ENCODE measurements at places on chromosomes 1 and 21.
A peak's percentile ranks its signal among the peaks of the same experiment; 100 is the strongest.

GRCh38 chr1:151888972-151889570 is 20.2 kb downstream of the THEM4 start:
- DNase-seq: no peak

GRCh38 chr1:228471762-228472398 is 15.3 kb upstream of the RNF187 start:
- DNase-seq: no peak

DNA sequence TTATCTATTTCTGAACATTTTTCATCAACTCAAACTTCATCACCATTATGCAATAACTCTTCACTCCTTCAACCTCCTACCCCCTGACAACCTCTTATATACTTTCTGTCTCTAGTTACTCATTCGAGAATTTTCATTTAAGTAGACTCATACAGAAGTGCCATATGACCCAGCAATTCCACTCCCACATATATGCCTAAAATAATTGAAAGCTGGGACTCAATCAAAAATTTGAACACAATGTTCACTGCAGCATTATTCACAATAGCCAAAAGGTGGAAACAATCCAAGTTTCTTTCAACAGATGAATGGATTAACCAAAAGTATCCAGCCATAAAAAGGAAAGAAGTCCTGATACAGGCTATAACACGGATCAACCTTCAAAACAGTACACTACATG is 24.1 kb downstream of the COL11A1 start:
- DNase-seq: no peak

DNA sequence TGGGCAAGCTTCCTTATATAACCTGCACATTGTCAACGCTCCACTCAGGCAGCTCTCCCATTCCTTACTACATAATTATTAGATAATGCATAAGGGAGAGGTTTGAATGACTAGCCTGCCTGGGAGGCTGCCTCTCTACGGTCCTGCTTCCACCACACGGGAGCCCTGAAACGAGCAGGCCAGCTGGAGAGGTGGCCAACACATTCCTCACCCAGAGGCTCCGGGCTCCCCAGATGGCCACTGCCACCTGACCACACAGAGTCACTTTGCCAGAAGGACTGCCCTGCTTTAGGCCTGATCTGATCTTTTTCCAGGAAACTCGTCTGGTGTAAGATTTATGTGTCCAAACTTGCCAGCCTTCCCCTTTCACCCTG is 27.9 kb downstream of the HIVEP3 start:
- no peak for DNase-seq

- DNase-seq: no peak
Measured at GRCh38 chr1:93871366-93871765, 7.6 kb downstream of the DNTTIP2 start.

- DNase-seq: no peak
Measured at GRCh38 chr1:27397110-27397509, 4.7 kb downstream of the GPR3 start.

GRCh38 chr1:106439475-106439874 is 617.0 kb upstream of the PRMT6 start:
- DNase-seq: no peak

GRCh38 chr1:186869526-186870228 is 40.9 kb downstream of the PLA2G4A start:
- DNase-seq: no peak

GRCh38 chr21:26170471-26171257 is at the start of gene APP:
Gene APP (minus strand): TSS chr21:26170770. CDS start chr21:26170620, 150 bp downstream.
- peak; percentile 90 for DNase-seq

DNA sequence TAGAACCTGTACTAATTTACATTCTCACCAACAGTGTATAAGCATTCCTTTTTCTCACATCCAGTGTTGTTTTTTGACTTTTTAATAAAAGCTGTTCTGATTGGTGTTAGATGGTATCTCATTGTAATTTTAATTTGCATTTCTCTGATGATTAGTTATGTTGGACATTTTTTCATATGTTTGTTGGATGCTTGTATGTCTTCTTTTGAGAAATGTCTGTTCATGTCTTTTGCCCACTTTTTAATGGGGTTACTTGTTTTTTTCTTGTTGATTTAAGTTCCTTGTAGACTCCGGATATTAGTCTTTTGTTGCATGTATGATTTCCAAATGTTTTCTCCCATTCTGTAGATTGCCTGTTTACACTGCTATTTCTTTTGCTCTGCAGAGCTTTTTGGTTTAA is 8.0 kb downstream of the COG2 start:
- no peak for DNase-seq

- DNase-seq: no peak
Measured at GRCh38 chr1:66360285-66360724, 173.6 kb upstream of the SGIP1 start.

GRCh38 chr1:48765335-48765734 is 11.4 kb downstream of the BEND5 start:
- no peak for DNase-seq

DNA sequence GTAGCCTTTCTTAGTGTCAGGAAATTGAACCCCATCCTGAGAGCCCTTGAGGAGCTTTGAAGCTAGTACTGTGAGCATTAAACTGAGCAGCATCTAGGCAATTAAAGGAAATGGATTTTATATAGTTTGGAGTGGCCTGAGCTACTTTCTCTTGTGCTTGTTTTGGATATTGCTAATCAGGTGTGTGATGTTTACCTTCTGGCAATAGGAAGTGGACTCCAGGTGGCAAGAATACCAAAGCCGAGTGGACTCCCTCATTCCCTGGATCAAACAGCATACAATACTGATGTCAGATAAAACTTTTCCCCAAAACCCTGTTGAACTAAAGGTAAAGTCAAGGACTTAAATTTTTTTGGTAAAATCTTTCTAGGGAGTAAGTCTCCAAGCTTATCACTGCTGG is 79.4 kb downstream of the MACF1 start:
- DNase-seq: no peak

GRCh38 chr1:62962014-62962812 is 178.3 kb downstream of the ATG4C start:
- DNase-seq: no peak

GRCh38 chr1:44819196-44819607 is 10.9 kb downstream of the BTBD19 start:
- DNase-seq: no peak

GRCh38 chr1:215530401-215530984 is 36.6 kb upstream of the KCTD3 start:
- no peak for DNase-seq

- no peak for DNase-seq
Measured at GRCh38 chr1:244735404-244735803, 82.5 kb downstream of the DESI2 start.

GRCh38 chr1:31073044-31073443 is 7.5 kb upstream of the PUM1 start:
- DNase-seq: no peak

DNA sequence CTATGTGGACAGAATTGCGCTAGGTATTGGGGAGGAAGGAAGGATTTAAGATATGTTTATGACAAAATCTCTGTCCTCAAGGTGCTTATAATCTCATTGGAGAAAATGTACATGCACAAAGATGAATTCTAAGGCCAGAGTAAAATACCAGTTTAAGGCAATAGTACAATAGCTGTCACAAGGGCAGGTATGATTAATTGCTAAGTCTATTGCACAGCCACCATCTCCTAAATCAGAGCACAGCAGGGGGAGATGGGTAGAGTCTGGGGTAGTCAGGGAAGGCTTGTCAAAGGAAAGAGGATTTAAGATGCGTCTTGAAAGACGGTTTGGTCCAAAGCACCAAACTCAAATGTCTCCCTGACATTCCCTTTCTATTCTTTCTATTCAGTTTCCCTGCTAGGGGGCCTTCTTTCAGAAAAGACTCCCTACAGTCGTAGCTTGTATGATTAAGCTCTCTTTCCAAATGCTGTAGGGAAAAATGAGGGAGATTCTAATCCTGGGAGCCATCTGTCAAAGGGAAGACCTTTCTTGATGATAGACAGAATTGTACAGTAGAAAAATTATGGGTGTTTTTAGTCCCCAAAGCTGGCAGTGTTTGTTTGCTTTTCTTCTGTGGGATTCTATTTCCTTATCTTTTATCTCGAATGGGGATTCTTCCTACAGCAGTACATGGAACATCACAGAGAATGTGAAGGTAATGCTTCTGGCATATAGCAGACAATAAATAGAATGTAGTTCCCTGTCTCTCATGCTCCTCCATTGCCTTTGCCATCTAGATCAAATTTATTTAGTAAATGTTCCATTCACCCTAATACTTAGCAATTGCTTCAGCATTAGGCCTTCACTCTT is 107.6 kb upstream of the NFIA start:
- DNase-seq: no peak

GRCh38 chr1:160682983-160683865 is 28.4 kb downstream of the CD48 start:
- DNase-seq: no peak

DNA sequence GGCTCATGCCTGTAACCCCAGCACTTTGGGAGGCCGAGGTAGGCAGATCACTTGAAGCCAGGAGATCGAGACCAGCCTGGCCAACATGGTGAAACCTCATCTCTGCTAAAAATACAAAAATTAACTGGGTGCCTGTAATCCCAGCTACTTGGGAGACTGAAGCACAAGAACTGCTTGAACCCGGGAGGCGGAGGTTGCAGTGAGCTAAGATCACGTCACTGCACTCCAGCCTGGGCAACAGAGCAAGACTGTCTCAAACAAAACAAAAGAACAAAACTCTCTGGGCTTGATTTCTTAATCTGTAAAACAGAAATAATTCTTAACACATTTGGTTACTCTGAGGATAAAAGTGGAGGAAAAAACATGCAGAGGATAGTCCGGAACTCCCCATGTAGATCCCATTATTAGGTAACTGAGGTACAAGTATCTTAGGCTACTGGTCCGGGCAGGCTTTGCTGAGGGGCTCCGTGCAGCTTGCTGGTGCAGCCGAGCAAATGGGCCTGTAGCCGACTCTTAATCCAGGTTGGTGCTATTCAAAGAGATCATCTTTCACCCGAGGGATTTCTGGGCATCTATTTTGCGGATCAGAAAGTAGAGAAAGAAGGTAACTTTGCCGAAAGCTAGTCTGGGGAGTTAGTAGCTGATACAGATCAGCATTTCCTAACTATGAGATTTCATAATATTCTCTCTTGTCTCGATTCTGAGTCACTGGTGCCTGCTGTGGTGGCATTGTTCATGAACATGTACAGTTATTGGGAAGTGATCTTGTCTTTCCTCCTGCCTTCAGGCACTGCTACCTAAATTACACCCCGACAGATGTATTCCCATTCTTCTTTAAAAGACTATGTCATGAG is 56.8 kb downstream of the NFIA start:
- no peak for DNase-seq

Measured in activated naive CD8-positive, alpha-beta T cell treated with anti-CD3 and anti-CD28 coated beads for 36 hours (primary cell).